ENCODE measurements at places on chromosomes 1 and 21.

DNA sequence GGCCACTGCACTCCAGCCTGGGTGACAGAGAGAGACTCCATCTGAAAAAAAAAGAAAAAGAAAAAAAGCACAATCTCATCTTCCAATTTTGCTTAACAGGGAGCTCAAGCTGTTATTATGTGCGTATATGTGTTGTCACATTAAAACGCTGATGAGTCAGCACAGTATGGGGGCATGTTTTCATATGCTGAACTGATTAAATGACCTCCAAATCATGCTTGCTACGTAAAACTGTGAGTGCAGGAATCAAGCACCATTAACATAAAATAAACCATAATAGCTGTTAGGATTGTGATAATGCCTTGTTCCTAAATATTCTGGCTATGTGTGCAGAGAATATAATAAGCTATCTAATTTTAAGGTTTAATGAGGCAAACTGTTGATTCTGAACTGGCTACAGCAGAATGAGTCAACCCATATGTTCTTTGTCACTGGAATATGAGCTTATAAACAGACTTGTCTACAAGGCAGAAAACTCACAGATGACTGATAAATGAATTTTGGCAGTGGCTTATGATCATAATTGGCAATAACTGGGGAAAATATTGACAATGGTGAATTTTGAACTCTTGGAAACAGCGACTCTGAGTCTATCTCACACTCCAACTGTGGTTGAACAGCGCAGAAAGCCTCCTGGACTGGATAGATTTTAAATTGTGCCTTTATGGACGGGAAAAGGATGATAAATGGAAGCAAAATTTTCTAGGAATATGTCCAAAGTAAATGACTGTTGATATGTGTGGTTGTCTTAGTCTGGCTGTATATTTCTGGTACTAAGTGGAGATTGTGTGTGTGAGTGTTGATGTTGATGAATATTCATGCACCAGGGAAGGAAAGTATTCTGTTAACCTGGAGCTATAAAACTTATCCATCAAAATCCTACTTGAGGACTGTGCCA, 75.5 kb downstream of the VCAM1 start:
- no peak for DNase-seq

DNA sequence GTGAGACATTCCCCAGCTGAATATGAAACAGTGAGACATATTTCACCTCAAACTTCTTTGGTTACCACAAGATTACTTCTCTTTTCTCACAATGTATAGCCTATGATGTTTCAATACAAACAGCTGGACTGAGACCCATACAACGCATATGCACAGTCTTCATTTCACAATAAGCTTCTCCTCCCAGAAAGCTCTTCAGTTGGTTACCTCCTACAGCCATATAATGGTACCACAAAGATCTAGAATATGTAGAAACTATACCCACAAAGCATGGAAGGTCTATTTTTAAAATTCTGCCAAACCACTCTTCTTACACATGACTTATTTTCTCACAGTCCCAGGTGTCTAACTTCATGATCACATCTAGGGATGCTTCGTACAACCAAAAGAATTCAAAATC, 70.8 kb downstream of the JAK1 start:
- no peak for DNase-seq

GRCh38 chr1:245953876-245954660, 553.0 kb downstream of the SMYD3 start:
- no peak for DNase-seq

GRCh38 chr1:64906447-64906846, 59.9 kb downstream of the JAK1 start:
- no peak for DNase-seq

- DNase-seq, result no peak
These were observed 242.5 kb upstream of the AJAP1 start for GRCh38 chr1:4411862-4412261.

Data from activated naive CD8-positive, alpha-beta T cell treated with anti-CD3 and anti-CD28 coated beads for 36 hours (primary cell).